ENCODE measurements at places on chromosomes 2 and 18. TPM values are rescaled to one million over a fixed set of nuclear protein-coding genes. Genes with fewer than 3 reads are reported as not detected.

Gene TMEM163
- 0.10 TPM for total RNA-seq

Gene KRTCAP3
- total RNA-seq: 7.1 TPM

Gene MC5R
- not detected for total RNA-seq

Gene RAB6D
- not detected for total RNA-seq

Gene GPAT2
- 1.3 TPM for total RNA-seq

DNA sequence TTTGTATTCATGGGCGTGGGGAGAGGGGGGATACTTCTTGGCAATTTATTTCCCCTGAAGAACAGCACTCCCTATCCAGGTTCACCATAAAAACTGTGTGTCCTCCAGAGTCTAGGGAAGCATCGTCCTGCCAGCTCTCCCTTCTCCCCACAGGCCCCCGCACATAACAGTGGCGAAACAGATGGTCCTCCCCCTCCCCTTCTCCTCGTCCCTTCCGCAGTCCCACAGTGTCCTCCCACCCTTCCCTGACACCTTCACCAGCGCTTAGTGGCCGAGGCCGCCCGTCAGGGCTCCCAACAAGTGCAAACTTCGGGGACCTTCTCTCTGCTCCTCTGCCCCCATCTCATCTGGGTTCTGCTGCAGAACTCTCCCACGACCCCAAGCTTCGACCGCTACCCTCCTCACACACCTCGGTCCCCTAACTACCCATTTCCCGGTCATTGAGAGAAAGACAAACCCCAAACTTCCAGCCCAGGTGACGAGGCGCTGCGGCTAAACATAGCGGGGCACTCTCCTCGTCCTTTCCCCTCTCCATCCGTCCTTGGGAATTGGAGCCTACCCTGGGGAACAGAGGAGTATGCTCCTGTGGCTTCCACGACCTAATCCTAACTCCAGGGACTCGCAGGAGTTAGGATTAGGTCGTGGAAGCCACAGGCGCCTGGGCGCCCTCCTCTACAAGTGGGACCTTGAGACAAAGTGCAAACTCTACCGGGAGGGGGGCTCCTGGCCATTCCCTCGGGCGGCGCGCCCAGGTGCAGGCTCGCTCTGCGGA lies 971 bp downstream of the ZNF385B start:
- DNase-seq: peak; percentile 47

GRCh38 chr2:189427872-189428271 lies 13.4 kb upstream of the WDR75 start:
- no peak for DNase-seq

GRCh38 chr2:26704441-26704977 lies 12.0 kb downstream of the KCNK3 start:
- DNase-seq: no peak

DNA sequence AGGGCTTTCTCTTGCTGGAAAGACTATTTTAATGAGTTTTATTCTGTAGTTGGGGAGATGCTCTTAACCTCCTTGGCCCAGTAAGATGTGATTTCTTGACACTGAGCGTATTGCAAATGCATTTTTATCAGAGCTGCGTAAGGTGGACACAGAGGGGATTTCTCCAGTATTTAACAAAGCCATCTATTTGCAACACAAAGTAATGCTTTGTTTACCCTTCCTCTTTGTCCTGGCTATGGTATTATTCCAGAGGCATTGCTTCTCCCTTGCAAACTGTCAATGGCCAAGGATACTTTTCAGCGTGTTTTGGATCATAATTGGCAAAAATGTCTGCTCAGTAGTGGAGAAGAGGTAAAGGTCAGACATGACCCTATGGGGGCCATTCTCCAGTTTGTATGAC lies 90.8 kb upstream of the PIK3C3 start:
- no peak for DNase-seq

GRCh38 chr2:162342841-162343240 lies 1.1 kb upstream of the GCA start:
- no peak for DNase-seq

GRCh38 chr18:30705943-30706342 lies 336.6 kb downstream of the DSC3 start:
- no peak for DNase-seq

GRCh38 chr2:159639712-159640111 lies 23.4 kb upstream of the BAZ2B start:
- DNase-seq: no peak

DNA sequence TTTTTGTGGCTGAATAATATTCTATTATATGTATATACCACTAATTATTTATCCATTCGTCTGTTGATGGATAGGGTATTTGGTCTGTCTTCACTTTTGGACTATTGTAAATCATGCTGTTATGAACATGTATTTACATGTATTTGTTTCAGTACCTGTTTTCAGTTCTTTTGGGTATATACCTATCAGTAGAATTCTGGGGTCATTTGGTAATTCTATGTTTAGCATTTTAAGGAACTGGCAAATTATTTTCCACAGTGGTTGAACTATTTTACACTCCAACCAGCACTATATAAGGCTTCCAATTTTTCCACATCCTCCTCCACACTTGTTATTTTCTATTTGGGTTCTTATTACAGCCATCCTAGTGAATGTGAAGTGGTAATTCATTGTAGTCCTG lies 12.4 kb upstream of the TANK start:
- DNase-seq: no peak

DNA sequence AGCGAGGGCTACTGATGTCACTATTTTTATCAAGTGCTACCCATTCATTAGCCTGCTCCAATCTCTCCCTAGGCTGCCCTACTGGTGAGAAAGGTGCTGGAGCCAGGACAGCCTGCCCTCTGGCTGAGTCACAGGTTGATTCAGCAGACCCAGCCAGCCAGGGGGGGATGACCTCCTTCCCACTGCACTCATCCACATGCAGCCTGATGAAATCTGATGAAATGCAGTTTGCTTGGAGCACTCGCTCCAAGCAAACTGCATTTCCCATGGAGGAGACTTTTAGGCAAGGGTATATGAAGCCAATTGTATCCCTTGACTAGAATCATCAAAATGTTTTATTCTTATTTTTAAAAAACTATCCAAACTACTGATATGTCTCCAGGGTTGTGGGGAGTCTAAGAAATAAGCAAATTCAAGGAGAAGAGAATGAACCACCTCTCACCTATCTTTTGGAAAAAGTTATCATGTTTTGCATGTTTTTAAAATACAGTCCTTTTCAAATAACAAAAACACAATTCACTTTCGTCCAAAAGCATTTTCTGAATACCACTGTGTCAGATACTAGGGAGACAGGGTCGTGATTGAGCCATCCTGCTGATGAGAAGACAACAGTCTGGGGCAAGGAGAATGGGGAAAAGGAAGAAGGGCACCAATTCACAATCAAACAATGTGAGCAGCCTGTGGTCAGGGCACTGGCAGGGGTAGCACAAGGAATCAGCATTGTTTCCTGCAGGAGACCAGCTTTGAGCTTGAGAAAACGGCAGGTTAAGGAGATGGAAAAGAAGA lies 128.3 kb downstream of the AFF3 start:
- peak; percentile 68 for DNase-seq

DNA sequence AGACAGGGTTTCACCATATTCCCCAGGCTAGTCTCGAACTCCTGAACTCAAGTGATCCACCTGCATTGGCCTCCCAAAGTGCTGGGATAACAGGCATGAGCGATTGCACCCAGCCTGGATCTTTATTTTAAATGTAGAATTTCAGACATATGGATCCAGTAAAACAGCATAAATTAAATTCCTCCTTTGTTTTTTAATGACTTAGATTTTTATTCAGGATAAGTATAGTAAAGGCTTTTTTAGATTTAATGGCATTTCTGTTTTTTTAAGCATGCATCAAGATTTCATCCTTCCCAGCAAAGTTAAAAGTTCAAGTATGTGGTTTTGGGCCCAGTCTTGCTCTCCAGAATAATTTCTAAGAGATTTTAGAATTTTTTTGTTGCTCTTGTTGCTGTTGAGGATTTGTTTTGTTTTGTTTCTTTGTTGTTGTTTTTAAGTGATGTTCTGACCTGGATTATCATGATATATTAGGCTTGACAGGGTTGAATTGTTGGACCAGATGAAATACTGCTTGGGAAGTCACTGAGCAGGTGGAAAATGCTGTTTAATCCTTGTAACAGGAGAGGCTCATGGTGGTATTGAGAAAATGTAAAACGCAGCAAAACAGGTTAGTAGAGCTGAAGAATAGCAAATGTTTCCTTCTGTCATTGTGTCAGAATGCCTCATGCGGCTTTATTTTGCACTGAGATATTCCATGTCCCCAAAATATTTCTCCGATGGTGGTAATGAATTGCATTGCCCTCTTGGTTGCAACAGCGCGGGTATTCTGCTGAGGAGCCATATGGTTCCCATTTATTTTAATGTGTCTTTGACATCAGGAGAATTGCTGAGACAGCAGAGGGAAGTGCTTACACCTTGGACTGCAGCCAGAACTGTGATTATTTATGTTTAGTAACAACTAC lies 147.9 kb downstream of the GALNT3 start:
- no peak for DNase-seq

DNA sequence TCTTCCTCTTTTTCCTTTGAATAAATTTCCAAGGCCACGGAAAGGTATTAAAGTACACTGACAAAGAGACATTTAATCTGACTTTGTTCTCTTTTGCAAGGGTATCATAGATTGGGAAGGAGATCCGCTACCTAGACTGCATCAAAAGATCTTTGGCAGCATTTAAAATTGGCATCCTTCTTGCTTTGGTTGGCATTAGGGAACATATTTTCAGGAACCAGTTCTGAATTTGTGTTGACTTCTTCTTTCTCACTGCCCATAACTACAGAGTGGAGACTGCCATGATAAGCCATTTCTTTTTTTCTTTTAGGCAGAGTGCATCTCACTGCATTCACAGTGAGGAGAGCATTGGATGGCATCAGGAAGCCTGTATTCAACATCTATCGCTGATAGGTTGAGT lies 83.4 kb downstream of the DOCK10 start:
- no peak for DNase-seq

DNA sequence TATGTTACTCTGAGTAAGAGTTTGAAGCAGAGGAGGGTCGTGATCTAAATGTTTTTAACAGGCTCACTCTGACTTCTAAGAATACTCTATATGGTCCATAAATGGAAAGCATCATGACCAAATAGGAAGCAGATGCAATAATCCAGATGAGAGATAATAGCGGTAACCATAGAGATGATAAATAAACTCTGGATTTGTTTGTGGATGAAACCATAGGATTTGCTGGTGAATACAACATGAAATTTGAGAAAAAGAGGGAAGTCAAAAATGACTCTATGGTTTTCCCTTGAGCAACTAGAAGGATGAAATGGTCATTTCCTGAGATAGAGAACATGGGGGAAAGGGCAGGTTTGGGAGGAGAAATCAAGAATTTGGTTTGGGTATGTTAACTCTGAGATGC lies 3.9 kb downstream of the HEATR5B start:
- no peak for DNase-seq

- no peak for DNase-seq
These were observed 26.2 kb upstream of the SPOPL start for GRCh38 chr2:138475277-138475776.

GRCh38 chr2:163595028-163595427 lies 140.8 kb downstream of the FIGN start:
- DNase-seq: no peak

GRCh38 chr18:59228351-59228750 lies 8.4 kb downstream of the GRP start:
- DNase-seq: no peak

GRCh38 chr2:103773884-103774283 lies 1012.1 kb downstream of the TMEM182 start:
- DNase-seq: no peak

- no peak for DNase-seq
These were observed 209.5 kb downstream of the DYM start for GRCh38 chr18:49250816-49251388.

DNA sequence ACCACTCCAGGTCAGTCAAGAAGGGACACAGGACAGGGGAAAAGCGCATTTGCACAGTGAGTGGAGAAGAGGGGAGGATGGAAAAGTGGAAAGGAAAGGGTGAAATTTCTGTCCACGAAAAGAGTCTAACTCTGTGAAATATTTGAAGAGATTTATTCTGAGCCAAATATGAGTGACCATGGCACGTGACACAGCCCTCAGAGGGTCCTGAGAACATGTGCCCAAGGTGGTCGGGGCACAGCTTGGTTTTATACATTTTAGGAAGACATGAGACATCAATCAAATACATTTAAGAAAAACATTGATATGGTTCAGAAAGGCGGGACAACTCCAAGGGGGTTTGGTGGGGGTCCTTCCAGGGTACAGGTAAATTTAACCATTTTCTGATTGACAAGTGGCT lies 111.1 kb downstream of the MYT1L start:
- DNase-seq: no peak

DNA sequence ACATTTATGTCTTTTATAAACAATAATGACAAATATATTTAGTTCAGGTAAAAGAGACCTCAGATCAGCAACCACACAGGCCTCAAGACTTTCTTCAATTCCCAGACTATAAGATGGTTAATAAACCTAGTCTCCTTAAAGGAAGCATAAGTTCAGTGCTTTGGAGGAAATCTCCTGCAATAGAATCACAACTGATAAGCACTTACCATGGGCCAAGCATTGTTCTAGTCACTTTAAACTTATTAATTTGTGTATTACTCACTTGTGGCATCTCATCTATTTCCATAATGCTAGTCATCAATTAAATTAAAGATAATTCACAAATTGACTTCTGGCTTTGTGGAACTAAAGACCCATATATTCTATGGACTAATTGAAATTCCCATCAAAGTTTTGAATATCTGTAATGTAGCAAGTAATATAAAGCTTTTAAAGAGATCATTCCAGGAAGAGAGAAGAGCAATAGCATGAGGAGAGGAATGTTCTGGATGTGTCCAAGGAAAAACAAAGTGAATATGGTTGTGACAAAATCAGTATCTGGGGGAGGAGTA lies 42.2 kb downstream of the COL3A1 start:
- no peak for DNase-seq

Measured in left lobe of liver (tissue), 2 donors.